Left renal cortex interstitium (tissue), 4 donors: ENCODE measurements at places on chromosomes 16 and 17.

GRCh38 chr17:76440751-76441362, 12.1 kb downstream of the UBE2O start:
- no peak for DNase-seq

GRCh38 chr17:8630227-8630801, at the start of gene MYH10:
Gene MYH10, minus strand, starts transcription at chr17:8630725. Its CDS starts 7,479 bp downstream, at chr17:8623246.
- no peak for DNase-seq

GRCh38 chr16:13176711-13177110, 275.3 kb downstream of the SHISA9 start:
- no peak for DNase-seq

DNA sequence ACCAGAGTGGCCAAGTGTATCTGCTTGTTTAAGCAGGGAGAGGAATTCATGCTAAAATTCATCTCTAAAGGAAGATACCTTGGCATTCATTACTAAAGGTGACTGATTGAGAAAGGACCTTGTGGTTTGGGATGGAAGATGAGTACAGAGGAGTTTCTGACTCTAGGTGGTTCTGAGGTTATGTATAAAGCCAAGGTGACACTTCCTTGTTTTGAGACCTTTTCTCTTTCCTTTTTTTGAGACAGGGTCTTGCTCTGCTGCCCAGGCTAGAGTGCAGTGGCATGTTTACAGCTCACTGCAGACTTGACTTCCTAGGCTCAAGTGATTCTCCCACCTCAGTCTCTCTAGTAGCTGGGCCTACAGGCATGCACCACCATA, 9.1 kb downstream of the ABHD15 start:
- DNase-seq = no peak

DNA sequence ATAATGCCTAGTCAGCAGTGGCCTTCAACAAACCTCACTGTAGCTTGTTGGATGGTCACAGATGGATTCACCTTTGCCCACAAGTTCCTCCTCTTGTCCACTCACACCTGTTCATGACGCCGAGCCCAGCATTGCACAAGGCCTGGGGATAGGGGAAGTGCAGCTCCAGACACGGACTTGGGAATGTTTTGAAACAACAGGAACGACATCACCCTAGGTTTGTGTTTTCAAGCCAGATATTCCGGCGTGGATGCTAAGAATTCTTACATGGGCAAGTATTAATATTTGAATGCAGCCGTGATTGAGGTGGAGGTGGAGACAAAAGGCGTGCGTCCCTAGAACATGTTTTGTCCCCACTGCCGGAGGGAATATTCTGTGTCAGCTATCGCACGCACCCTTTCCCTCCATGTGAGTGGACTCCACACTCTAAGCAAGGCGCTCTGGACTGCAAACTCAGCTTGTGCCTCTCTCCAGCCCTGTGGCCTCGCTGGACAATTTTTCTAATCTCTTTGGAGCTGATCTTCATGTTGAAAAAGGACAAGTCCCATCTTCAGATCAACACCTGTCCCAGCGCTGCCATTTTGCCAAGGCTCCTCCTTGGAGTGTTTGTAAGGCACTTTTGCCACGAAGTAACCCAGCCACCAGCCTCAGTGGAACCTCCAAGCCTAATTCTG, 2.0 kb upstream of the BANP start:
- no peak for DNase-seq

DNA sequence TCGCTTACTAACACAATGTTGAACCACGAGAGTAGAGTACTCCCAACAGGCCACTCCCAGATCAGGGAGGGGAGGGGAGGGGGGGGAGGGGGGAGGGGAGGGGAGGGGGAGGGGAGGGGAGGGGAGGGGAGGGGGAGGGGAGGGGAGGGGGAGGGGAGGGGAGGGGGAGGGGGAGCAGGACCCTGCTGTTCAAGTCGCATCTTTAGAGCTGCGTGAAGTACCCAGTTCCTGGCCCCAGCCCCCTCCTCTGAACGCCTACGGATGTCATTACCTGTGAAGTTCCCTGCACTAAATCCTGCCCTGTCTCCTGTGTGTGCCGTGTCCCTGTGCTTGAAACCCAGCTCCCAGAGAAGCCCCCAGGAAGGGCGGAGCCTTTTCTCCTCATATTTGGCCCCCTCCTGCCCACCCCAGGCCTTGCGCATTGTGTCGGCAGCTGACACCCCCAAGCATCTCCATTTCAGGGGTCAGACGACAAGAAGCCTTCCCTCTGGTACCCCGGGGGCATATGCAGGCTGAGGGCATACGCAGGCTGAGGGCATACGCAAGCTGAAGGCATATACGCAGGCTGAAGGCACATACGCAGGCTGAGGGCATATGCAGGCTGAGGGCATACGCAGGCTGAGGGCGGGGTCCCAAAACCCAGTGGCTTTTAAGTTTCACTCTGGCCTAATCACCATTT, 330.2 kb downstream of the C16orf95 start:
- DNase-seq = no peak

DNA sequence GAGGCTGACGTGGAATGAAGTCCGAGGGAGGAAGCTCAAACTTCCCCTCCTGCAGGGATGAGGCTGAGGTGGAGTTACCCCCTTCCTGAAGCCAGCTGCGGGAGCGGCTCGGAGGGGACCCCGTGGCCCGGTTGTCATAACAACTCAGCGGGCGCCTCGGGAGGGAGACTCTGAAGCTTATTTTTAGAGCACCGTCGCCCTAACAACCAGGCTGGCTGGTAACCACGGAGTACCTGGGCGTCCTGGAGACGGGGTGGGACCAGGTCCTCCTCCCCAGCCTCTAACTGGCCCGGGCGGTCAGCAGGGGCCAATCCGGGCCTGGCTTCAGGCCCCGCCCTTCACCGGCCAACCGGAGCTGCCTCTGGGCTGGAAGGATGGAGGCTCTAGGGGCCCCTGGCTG, 27.7 kb downstream of the NECAB2 start:
- DNase-seq = peak; percentile 55

- DNase-seq = no peak
Measured at GRCh38 chr16:81036751-81037350, 1.2 kb downstream of the ATMIN start.

DNA sequence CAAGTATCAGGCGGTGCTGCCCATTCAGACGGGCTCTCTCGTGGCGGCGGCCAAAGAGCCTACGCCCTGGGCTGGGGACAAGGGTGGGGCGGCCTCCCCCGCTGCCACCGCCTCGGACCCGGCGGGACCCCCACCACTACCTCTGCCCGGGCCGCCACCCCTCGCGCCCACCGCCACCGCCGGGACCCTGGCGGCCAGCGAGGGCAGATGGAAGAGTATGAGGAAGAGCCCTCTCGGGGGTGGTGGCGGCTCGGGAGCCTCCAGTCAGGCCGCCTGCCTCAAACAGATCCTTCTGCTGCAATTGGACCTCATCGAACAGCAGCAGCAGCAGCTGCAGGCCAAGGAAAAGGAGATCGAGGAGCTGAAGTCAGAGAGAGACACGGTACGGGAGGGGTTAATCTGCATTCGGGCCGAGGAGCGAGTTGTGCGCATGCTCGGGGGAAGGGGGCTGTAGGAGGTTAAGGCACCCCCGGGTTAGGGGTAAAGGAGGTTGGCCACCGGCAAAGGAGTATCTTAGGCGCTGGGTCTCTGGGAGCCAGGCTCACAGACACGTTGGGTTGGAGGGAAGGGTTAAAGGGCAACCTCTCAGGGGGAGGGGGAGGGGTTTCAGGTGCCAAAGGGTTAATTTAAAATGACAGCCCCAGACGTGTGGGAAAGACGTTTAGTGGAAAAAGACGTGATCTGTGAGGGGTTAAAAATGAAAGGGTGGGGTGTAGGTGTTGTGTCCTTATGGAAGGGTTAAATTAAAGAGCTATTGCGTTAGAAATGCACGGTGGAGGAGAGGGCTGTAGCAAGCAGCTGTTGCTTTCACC, 1.4 kb downstream of the MSL1 start:
- DNase-seq = no peak

DNA sequence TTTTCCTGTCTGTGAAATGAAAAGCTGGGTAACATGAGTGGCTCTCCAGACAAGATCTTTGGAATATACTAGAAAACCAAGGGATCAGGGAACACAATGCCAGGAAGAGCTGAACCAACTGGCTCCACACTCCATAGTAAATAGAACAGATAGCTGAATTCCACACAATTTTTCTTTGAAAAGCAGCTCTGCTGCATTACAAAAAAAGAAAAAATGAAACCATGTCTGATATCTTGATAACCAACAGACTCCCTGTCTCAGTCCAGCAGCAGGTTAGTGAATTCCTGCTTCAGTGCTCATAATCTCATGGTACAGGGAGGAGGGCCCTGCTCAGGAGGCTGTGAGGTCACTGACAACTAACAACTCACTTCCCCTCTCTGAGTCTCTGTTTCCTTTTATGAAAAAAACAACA, 97.1 kb downstream of the CDH11 start:
- no peak for DNase-seq

DNA sequence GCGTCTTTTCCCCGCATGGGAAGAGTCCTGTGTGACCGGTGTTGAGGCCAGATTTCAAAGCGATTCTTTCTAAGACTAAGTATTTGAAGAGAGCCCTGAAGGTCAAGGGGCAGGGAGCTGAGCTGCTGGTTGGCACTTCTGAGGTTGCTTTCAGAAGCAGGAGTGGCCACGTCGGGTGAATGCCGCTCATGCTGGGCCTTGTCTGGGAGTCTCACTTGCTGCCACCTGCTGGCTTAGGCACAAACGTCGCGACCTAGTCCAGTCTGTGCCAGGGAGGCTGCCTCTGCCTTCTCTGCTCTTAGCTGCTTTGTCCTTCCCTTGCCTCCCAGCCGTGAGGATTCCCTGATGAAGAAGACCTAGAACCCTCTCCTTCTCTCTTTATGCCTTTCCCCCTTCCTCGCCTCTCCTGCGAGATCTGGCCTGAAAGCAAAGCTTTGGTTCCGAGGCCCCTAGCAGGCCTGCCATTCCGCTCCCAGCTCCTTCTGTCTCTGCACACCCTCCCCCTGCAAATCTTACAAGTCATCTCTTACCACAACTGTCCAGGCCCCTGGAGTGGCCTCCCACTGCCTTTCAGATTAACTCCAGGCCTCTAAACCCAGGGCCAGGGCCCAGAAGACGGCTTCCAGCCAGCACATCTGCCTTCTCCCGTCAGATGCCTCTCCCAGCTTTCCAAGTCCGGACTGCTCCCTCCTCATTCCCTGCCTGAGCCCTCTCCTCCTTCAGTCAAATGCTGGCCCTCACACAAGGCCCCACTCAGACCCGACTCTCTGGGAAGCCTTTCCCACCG, 11.4 kb downstream of the CTNS start:
- no peak for DNase-seq

- DNase-seq = no peak
Measured at GRCh38 chr17:61218438-61218837, 181.2 kb upstream of the TBX2 start.

- no peak for DNase-seq
Measured at GRCh38 chr17:9360677-9361081, 214.9 kb downstream of the STX8 start.

GRCh38 chr16:16960785-16961184, 510.0 kb downstream of the XYLT1 start:
- no peak for DNase-seq

- no peak for DNase-seq
Measured at GRCh38 chr17:36632916-36633771, 31.8 kb downstream of the MRM1 start.

DNA sequence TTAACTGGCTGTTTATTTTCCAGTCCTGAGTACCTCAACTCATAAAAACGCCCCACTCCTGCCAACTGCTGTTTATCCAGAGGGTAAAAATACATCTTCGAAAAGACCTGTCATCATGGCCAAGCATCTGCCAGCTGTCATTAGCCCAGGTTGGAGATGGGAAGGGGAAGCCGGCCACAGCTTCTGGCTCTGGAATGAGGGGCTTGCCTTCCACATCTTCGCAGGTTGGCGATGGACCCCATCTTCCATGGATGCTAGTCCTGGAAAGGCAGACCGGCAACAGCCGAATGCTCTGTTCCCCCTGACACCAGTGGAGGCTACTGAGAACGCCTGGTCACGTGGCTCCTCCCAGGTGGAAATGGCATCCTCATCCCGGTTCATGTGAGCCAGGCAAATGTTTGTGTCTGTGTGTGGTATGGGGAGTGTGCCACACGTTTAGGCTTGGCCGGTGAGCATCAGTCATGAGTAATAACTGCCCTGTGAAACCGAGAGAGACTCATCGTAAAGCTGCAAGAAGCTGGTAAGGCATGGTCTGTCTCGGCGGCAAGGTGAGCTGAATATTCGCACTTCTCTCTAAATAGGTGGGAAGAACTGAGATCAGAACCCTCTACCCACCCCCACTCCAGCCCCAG, 420 bp upstream of the KRTAP17-1 start:
- DNase-seq = no peak

GRCh38 chr17:81537343-81537855, 9.2 kb downstream of the FSCN2 start:
- DNase-seq = no peak

- DNase-seq = no peak
Measured at GRCh38 chr17:28500712-28501379, 5.3 kb upstream of the FOXN1 start.

- DNase-seq = no peak
Measured at GRCh38 chr17:39756380-39757079, 18.8 kb downstream of the GRB7 start.

DNA sequence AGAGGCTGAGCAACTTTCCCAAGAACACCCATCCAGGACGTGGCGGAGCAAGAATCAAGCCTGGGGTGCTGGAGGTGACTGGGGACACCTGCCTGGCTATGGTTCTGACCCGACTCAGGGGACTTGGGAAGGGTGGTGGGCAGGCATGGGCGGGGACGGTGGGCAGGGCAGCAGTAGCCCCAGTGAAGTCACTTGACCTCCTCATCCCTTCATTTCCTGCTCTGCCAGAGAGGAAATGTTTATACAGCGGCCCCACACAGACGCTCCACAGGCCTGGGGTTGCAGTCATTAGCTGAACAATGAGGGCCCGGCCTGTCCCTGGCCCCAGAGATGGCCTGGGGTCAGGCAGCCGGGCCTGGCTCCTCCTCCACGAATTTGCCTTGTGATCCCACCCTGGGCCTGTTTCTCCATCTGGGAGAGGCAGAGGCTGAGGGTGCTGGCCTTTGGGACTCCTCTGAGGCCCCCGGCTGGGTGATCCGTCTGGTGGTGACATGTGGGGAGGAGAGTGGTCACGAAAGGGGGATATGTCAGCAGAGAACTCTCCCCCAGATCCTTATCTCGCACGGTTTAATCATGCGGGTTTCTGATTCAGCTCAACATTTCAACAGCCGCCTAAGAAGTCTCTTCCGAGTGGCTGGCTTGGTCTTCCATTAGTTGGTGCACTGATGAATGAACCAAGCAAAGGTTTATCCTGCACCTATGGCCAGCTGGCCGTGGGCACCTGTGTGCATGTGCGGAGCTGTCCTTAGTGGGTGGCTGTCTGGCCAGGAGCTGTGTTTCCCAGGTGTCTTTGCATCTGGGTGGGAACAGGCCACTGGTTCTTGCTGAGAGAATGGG, 175.9 kb downstream of the IRF8 start:
- DNase-seq = no peak

- no peak for DNase-seq
Measured at GRCh38 chr16:56625943-56626654, 518 bp downstream of the MT1E start.

GRCh38 chr16:3804426-3805016, 76.0 kb downstream of the CREBBP start:
- no peak for DNase-seq

GRCh38 chr17:41588126-41588810, 1.6 kb upstream of the KRT14 start:
- DNase-seq = no peak
